Thoracic aorta (tissue), 2 donors: ENCODE measurements at places on chromosomes 5 and 9.

DNA sequence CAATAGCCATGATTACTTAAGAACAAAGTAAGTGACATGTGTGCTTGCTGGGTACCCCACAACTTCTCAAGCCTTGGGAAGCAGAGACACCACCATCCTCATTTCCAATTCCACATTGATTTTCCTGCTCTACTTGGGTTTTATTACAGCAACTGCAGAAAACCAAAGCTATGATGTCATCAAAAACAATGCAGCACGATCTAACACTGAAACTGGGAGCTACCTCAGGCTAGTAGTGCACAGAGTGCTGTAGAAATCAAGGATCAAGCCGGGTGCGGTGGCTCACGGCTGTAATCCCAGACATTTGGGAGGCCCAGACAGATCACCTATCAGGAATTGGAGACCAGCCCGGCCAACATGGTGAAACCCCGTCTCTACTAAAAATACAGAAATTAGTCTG is 174.4 kb upstream of the MSX2 start:
- no peak for DNase-seq

DNA sequence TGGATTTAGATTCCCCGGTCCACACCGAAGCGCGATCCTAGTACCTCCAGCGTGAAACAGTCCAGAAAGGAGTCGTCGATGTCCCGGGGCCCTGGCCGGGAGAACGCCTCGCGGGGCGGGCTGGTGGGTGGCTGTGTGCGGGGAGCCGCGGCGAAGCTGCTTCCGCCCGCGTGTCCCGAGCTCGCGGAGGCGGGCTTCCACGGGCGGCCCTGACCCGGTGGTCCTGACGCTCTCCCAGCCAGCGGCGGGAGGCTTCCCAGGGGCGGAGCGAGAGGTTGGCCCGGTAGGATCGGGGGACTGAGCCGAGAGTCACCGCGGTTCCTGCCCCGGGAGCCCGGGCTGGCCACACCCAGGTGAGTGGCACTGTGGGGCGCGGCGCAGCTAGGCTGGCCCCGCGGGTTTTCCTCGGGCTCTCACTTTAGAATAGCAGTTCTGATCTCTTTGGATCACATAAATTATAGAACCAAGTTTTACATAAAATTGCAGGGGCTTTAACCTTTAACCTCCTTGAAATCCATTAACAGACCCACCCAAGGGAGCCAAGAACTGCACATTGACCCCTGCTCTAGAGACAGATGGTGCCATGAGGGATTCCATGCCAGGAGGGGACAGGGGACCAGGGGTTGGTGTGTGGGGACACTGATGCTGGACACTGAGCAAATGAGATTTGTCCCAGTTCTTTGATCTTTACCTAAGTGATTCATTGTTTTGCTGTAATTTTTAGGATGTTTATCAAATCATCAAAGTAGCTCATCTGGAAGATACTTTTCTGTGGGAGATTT is 29.2 kb upstream of the IL31RA start:
- DNase-seq, result no peak

DNA sequence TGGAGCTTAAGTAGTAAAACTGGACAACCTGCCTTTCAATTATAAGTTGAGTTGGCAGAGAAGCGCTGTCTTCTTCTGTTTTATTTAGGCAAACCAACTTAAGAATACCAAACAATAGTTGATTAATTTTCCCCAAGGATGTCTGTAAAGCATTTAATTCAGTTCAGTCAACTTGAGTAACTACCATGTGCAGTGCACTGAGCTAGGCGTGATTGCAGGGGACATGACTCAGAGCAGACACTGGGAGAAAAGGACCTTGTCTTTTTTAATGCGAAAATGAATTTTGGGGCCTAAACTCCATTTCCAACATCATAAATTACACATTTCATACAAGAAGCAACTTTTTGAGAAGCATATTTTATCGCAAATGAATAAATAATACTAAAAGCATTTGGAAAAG is 66.3 kb downstream of the FBXL7 start:
- no peak for DNase-seq

DNA sequence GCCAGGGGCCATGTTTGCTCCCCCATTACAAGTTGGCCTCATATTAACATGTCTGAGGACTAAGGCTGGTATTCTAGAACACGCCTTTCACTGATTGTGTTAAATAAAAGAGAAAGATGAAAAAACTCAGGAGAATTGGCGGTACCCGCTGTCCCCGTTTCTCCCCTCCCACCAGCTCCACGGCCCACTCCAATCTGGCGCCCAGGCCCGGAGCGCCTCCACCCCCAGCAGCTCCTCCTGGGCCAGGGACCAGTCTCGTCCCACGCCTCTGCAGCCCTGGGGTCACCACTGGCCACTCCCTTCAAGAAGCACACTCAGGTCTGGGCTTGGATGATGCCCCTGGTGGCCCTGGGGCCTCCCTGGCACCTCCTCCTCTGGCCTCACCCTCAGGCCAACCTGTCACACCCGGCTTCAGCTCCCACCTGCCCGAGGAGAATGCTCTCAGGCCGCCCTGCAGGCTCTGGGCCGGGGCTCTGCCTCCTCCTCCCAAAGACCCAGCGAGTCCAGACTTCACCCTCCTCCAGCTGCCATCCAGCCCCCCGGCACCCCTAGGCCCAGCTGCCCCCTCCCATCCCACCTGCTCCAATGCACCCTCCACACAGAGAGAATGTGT is 133.0 kb upstream of the PPP1R26 start:
- DNase-seq, result no peak

- DNase-seq, result no peak
These were observed 678.8 kb upstream of the KLF4 start for GRCh38 chr9:108168236-108168850.

- DNase-seq, result no peak
These were observed 256.0 kb downstream of the TMEM167A start for GRCh38 chr5:82820961-82821845.

DNA sequence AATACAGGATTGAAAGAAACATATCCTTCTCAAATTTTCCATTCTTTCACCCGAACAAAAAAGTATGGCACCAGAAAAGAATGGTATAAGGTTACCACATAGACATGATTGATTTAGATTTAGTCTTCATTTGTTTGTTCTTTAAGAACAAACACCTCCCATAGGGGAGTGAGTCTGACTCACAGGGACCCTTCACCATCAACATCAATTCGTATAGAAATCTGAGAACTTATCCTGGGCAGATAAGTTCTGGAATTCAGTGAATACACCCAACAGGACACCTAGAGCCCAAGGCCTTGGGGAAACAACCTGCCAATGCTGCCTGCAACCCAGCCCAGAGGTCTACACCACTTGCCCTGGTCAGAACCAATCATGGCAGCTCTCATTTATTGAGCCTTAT is 46.2 kb downstream of the LHFPL2 start:
- no peak for DNase-seq

DNA sequence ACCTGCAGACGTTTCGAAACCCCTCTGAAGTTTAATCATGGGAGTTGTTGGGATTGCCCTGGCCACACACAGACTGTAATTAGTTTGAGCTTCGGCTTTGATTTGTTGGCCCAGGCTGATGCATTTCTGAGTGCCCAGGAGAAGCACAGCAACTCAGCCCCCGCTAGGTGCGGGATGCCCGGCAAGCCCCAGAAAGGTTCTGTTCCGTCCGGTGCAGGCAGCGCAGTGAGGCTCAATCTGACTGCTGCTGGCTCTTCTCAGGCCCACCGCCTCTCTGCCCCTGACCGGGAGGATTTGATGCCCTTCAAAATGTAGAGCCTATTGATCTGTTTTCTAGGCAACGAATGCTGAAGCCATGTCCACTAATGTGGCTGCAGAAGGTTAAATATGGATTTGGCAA is 73.4 kb upstream of the TAF11L2 start:
- DNase-seq, result no peak

DNA sequence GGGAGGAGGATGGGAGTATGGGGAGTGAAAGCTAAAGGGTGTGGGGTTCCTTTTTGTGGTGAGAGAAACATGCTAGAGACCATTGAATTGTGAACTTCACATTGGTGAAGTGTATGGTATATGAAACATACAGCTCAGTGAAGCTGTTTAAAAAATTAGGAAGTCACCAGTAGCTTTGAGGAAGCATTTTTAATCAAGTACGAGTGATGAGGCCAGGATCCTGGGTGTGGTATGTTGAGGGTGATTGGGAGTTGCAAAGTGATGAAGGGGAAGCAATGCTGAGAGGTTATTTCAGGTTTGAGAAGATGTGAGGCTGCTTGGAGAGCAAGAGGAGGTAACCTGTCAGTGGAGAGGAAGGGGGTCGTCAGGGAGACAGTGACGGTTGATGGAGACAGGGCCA is 22.7 kb upstream of the CLK4 start:
- no peak for DNase-seq

DNA sequence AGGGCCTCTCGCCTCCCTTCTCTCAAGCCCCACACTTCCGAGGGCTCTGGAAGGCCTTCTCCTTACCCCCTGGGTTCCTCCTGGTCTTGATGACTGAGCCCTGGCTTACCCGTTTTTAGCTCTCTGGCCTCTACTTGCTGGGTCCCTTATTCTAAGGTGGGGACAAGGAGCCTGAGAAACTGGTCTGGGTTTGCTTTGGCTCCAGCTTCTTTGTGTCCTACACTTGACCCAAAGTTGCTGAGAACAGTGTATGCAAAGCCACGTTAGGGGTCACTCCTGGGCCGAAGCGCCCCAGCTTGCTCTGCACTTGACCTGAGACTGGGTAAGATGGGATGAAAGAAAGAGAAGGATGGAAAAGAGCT is 788 bp downstream of the ZNF346 start:
- no peak for DNase-seq

GRCh38 chr5:142057697-142058056 is 44.9 kb upstream of the GNPDA1 start:
- DNase-seq, result no peak

DNA sequence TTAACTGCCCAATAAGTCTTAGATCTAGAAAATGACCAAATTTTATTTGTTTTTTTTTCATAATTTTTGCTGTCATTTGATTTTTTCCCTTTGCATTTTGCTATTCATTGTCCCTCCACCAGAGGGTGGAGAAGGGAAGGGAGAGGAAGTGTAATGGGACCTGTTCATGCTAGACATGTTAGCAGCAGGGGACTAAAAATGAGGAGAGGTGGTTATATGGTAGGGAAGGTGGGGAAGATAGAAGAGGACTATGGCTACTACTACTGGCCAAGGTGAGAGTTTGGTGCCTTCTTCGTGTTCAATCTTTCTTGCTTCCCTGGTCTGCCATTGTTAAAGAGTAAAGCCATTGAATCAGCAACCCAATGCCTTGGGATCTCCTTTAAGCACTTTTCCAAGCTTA is 6.4 kb downstream of the GRIA1 start:
- DNase-seq, result no peak

GRCh38 chr9:113853333-113853732 is 22.8 kb upstream of the ZNF618 start:
- DNase-seq, result no peak

DNA sequence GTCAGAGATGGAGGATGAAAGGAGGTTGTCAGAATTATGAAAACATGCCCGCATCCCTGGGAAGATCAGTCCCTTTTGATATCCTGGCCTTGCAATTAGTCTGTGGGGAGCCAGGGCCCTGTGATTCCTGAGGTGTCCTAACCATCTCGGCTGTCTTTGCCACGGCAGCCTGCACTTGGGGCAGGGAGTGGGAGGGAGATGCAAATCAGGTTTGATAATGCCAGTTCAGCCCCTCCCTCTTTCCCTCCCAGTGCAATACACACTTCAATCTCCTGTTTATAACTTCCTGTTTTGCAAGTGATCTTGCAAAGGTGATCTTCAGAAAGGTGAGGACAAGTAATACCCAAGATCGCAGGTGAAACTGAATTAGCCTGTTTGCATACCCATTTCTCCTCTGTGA is 114.0 kb upstream of the ALDH1B1 start:
- no peak for DNase-seq
